ENCODE measurements at places on chromosomes 2 and 18. TPM values are rescaled to one million over a fixed set of nuclear protein-coding genes. Genes with fewer than 3 reads are reported as not detected.
A peak's percentile ranks its signal among the peaks of the same experiment; 100 is the strongest.

DNA sequence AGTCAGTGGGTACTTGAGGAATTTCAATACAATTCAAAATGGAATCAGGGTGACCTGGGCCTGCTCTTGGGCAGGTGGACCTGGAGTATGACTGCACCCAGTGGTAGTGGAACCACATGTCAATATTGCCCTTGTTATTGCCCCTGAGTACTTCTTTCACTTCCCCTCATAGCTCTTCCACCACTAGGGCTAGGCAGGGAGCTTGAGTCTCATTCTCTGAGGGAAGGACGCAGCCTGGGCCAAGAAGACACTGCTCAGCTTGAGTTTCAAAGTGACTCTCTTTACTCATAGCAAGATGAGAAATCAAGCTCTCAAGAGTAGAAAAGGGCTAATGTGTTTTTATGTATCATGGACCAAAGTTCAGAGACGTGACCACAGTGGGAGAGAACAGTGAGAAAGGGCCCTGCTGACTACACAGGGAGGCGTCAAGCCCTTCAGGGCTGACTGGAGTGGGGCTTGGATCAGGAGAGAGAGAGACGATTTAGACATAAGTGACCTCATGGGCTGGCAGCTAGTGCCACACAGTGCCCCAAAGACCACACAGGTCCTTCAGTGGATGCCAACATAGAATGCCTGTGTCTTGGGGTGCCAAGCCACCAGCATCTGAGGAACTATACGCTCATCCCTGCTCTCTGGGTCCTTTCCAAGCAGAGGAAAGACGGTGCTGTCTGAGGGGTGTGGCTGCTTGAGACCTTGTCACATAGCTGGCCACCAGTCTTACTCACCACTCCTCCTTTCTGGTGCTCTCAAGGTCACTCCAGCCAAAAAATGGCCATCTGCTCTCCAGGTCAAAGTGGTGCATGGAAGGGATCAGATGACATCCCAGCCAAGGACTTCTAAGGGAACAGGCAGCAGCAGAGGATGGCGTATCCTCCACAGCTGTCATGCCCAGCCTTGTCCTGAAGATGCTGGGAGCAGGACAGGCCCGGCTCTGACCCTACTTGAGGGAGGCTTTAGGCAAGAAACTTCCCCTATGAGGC, 13.0 kb downstream of the PTMA start:
- peak; percentile 24 for DNase-seq

- DNase-seq, result no peak
Measured at GRCh38 chr2:17754773-17755425, 961 bp downstream of the GEN1 start.

DNA sequence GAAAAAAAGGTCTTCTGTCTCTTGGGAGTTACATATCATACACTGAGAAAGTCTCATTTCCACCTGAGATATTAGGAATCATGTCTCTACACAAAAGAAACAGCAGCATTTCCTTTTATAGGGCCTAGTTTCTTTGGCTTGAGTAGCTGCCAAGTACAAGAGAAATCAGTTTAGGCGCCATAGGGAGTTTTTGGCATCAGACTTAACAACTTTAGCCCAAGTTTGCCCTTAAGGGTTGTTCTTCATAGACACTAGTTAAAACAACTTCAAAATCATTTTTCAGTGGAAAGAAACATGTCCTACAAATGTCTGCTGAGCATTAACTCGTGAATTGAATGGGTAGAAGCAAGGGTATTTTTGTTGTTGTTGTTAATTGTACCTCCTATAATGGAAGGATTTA, 587.0 kb upstream of the DSEL start:
- DNase-seq, result no peak

- peak; percentile 49 for DNase-seq
Measured at GRCh38 chr2:135916207-135916606, 40.0 kb upstream of the MCM6 start.

- peak; percentile 73 for DNase-seq
Measured at GRCh38 chr2:78967294-78967693, 58.2 kb upstream of the REG3G start.

The KCNJ3 gene
- 6.5 TPM for polyA plus RNA-seq

Data from small intestine (tissue), 16 donors.